ENCODE measurements at places on chromosomes 11 and 22. TPM values are rescaled to one million over a fixed set of nuclear protein-coding genes. Genes with fewer than 3 reads are reported as not detected.

MMP27 gene
- not detected for total RNA-seq

SLC22A9 gene
- total RNA-seq = not detected

VPREB1 gene
- not detected for total RNA-seq

SYT9 gene
- total RNA-seq = 1.0 TPM

SMTN gene
- 42.0 TPM for total RNA-seq

OR5AR1 gene
- not detected for total RNA-seq

C11orf97 gene
- not detected for total RNA-seq

C22orf31 gene
- not detected for total RNA-seq

SPTBN2 gene
- 32.6 TPM for total RNA-seq

BIK gene
- 4.9 TPM for total RNA-seq

All from pancreas (tissue), 10 donors.